COR-L47 (cell line): ENCODE measurements at places on chromosomes 7 and 10.

DNA sequence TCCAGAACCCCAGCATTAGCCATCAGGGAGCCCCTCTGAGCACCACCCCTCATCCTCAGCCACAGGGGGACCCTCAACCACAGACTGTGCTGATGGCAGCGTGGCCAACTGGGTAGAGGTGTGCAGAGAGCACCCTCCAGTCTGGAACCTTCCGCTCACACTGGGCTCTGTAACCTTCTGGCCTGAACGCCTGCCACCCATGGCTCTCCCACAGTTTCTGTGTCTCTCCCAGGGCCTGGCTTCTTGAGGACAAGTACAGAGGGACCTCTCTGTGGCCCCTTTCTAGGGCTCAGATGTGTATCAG, 503.0 kb upstream of the MGMT start:
- no peak for DNase-seq

- no peak for DNase-seq
Measured at GRCh38 chr7:139543801-139544603, 20.5 kb downstream of the CLEC2L start.

DNA sequence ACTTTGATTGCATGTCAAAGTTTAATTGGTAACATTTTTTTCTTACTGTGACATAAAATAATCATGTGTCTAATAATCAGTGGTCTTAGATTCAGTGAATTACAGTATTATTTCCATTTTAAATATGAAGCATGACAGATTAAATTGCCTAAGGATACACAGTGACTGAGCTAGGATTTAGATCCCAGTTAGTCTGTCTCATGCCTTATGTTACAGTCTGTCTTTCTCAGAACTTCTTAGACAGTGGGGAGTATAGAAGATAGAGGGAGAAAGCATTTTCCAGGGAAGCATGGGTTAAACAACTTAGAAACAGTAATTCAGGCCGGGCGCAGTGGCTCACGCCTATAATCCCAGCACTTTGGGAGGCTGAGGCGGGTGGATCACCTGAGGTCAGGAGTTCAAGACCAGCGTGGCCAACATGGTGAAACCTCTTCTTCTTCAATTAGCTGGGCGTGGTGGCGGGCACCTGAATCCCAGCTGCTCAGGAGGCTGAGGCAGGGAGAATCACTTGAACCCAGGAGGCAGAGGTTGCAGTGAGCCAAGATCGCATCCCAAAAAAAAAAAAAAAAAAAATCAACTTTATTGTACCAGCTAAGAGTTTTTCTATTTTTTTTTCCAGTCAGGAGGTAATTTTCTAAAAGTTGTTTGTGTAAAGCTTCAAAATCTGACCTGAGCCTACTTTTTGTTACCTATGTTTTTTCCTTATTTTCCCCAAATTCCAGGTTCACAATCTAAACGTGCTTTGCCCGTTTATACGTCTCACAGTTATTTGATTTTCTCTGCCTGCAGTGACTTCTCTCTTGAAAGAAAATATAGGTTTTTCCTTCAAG, 3.3 kb downstream of the CASD1 start:
- no peak for DNase-seq

DNA sequence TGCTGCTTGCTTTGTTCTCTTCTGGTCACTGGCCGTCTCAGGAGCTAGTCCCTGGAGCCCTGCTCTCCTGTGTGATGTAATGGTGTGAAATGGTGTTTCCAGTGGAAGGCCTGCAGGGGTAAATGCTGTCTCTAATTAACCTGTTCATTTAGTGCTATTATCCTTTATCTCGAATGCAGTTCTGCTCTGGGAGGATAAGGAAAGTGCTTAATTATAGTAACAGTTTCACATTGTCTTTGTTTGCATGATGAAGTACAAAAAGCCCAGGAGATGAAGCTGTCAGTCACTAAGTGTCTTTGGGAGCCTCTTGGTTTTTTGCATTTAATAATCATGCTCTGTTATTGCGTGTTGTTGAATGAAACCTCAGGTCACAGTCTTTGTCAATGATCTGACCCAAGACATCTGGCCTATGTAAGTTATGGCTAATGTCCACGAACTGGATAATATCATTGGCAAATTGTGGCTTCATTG, 755.3 kb upstream of the GALNT17 start:
- DNase-seq: peak; percentile 87
